ENCODE measurements at places on chromosomes 7 and 10. TPM values are rescaled to one million over a fixed set of nuclear protein-coding genes. Genes with fewer than 3 reads are reported as not detected.
A peak's percentile ranks its signal among the peaks of the same experiment; 100 is the strongest.

GRCh38 chr10:35459449-35459847 lies 123.1 kb downstream of the CCNY start:
- H3K27me3 ChIP-seq = no peaks in the 10 kb centered on the region
- H3K27ac ChIP-seq = no peak overlapping the region
- no peak for DNase-seq
- no peak overlapping the region for H3K4me3 ChIP-seq

- no peak overlapping the region for H3K27ac ChIP-seq
- no peaks in the 10 kb centered on the region for H3K4me1 ChIP-seq
- no peak overlapping the region for H3K4me3 ChIP-seq
- DNase-seq = no peak
- H3K36me3 ChIP-seq = no peaks in the 10 kb centered on the region
- no peaks in the 10 kb centered on the region for H3K27me3 ChIP-seq
Measured at GRCh38 chr7:16169537-16169936, 251.8 kb downstream of the CRPPA start.

GRCh38 chr10:77404810-77405209 lies 232.8 kb downstream of the KCNMA1 start:
- no peaks in the 10 kb centered on the region for H3K27me3 ChIP-seq
- no peak for DNase-seq
- H3K36me3 ChIP-seq = no peaks in the 10 kb centered on the region
- no peak overlapping the region for H3K4me3 ChIP-seq
- H3K27ac ChIP-seq = no peak overlapping the region

DNA sequence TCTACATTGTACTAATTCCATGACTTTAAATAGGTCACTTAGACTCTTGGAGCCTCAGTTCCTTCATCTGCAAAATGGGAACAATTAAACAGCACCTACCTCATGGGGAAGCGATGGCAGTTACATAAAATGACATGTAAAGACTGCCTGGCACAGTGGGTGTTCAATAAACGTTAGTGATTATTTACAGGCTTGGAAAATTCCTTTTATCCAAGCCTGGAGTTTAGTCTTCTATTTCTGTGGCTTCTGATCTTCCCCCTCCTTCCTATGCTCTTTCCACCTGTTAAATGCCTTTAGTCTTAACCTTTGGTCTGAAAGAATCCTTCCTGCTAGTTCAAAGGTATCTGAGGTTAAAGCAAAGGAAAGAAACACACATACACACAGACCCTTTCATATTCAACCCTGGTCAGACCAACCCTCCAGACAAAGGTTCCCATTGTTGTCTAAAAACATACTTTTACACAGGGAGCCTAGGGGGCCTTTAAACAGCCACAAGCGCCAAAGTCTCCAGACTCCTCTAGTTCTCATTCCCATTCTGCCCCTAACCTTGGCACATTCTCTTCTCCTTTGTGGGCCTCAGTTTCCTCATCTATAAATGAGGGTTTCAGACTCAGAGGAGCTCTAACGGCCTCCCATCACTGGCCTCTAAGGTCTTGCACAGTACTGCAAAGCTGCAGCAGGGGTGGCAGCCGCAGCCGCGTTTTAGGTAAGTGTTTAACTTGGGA lies 21.4 kb downstream of the SORBS1 start:
- DNase-seq = no peak
- no peak overlapping the region for H3K4me3 ChIP-seq
- H3K27ac ChIP-seq = no peak overlapping the region
- no peaks in the 10 kb centered on the region for H3K36me3 ChIP-seq
- H3K27me3 ChIP-seq = no peaks in the 10 kb centered on the region

GRCh38 chr7:93861325-93861949 lies 29.1 kb downstream of the TFPI2 start:
- no peak overlapping the region for H3K27ac ChIP-seq
- no peaks in the 10 kb centered on the region for H3K4me1 ChIP-seq
- no peak for DNase-seq
- H3K27me3 ChIP-seq = no peaks in the 10 kb centered on the region

GRCh38 chr7:24496036-24496435 lies 77.2 kb upstream of the PALS2 start:
- H3K4me3 ChIP-seq = no peak overlapping the region
- no peaks in the 10 kb centered on the region for H3K36me3 ChIP-seq
- DNase-seq = no peak

- peak; percentile 10 for DNase-seq
- peaks cover 49% of the 10 kb centered on the region for H3K4me1 ChIP-seq
- no peaks in the 10 kb centered on the region for H3K27me3 ChIP-seq
- peak overlapping the region; percentile 8 for H3K4me3 ChIP-seq
- no peak overlapping the region for H3K27ac ChIP-seq
- H3K36me3 ChIP-seq = no peaks in the 10 kb centered on the region
Measured at GRCh38 chr10:3666525-3667302, 118.3 kb downstream of the KLF6 start.

DNA sequence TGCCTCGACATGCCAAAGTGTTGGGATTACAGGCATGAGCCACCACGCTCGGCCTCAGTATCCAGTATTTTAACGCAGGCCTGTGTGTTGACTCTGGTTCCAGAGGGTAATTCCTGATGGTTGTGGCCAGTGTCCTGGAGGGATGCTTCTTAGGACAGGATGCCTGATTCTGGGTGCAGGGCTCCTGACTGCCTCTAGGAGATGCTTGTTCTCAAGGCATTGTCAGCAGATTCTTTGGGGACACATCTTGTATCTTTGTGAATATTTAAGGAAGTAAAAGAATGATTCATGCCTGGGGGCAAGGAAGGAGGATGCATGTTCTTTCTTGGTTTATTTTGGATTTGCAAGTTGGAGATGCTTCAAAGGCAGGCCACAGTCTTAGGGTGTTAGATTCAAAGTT lies 2.2 kb downstream of the ZDHHC4 start:
- peaks cover 17% of the 10 kb centered on the region for H3K4me1 ChIP-seq
- H3K4me3 ChIP-seq = no peak overlapping the region
- DNase-seq = no peak
- H3K36me3 ChIP-seq = peaks cover 36% of the 10 kb centered on the region
- H3K27ac ChIP-seq = no peak overlapping the region
- H3K27me3 ChIP-seq = no peaks in the 10 kb centered on the region

LAMTOR4 gene
- total RNA-seq = 125 TPM

PALD1 gene
- 0.44 TPM for total RNA-seq

GIMAP6 gene
- total RNA-seq = 14.9 TPM

SPDYE11 gene
- total RNA-seq = not detected

NCF1 gene
- 4.5 TPM for total RNA-seq

Measured in CD4-positive, alpha-beta T cell (primary cell).